ENCODE measurements at places on chromosomes 3 and 15.

- no peak for DNase-seq
Observed at GRCh38 chr3:57777774-57778173, 21.7 kb downstream of the SLMAP start.

GRCh38 chr3:192933779-192934460 is 16.3 kb upstream of the MB21D2 start:
- DNase-seq, result no peak

DNA sequence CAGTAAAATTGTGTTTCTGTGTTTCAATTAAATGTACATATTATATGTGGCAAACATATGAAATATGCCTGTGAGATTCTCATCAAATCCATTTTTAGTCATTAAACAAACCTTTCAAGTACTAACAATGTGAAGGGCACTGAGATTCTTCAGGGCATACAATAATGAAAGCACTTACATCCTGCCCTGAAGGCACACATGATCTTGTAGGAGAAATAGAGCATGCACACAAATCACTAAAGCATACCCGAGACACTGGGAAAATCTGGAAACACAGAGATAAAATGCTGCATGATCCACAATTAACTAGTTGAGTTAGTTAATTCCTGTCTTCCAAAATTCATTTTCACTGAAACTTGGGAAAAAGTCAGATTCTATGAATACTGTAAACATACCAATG is 810.5 kb upstream of the NECTIN3 start:
- no peak for DNase-seq

DNA sequence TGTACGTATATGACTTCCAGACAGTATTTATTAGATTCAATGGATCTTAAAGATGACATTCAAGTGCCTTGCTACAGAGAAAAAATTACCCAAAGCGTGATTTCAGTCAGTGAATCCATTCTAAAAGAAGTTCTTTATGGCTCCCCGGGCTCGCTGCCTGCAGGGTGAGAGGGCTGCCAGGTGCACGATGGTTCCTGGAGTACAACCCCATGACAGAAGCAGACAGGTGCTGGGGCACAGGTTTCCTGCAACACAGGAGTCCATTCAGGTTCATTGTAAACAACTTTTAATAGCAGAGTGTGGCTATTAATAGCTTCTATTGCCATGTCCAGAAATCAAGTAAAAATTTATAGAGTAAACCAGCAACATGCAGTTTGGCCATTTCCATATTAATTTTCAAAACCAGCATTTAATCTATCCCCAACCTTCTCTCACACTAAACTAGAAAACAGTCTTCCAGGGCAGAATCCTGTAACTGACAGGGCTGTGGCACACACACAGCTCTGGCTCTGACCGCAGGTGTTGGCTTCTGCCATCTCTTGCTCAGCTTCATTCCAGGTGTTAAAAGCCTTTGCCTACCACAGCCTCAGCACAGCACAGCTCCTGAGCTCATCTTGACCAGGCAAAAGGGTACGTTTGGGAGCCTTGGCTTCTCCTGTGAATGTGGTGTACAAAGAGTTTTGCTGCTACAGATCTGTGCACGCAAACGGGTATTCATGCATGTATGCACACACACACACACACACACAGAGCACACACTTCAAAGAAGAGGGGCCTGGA is 185.9 kb downstream of the MEX3B start:
- no peak for DNase-seq

GRCh38 chr15:91865486-91865885 is 12.0 kb downstream of the SLCO3A1 start:
- DNase-seq, result no peak

GRCh38 chr3:39038165-39038564 is 13.6 kb downstream of the SCN11A start:
- no peak for DNase-seq

DNA sequence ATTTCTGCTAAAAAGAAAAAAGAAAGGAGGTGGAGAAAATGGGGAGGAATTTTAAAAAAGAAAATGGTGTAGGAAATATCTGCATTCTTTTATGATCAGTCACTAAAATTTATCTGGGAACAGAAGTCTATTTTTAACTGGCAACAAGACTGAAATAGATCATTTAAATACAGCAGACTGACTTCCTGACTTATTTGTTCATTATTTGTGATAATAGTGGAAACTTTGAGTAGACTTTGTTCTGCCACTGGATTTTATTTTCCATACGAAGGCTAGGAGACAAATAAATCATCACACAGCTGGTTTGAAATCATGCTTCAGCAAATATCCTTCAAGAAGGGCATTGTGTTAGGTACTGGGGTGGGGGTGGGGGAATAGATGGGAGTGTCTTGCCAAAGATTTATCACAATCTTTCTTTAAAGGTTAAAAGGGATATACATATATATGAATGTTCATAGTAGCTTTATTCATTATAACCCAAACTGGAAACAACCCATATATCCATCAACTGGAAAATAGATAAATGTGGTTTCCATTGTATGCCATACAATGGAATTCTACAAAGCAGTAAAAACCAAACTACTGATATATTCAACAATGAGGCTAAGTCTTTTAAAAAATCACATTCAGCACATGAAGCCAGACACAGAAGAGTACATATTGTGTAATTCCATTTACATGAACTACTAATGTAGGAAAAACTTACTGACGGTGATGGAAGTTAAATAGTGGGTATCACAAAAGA is 4.7 kb upstream of the CLASP2 start:
- DNase-seq, result no peak

GRCh38 chr15:77866596-77867125 is 210.8 kb downstream of the TBC1D2B start:
- DNase-seq, result no peak

GRCh38 chr3:129611812-129612533 is 5.5 kb upstream of the PLXND1 start:
- DNase-seq, result peak; percentile 57

- DNase-seq, result no peak
Observed at GRCh38 chr3:184572633-184573270, 11.2 kb downstream of the EPHB3 start.

DNA sequence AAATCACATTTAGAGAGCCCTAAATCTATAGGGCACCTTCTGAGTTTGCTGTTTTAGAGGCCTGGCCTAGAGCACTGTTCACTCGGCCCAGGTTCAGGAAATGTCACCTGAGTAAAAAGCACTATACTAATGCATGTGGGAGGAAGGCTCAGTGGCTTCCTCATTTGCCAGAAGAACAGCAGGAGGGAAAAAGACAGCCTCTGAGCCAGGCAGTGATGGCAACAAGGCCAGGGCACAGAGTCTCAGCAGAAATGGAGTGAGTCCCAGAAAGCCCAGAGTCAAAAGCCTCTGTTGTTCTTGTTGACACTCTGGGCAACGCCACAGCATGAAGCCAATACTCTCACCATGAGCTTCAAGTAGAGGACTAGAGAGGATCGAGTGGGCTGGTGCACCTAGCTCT is 25.9 kb downstream of the LTF start:
- DNase-seq, result no peak

- DNase-seq, result no peak
Observed at GRCh38 chr15:92492551-92493115, 99.0 kb downstream of the ST8SIA2 start.

GRCh38 chr3:167700046-167700445 is 34.6 kb downstream of the PDCD10 start:
- DNase-seq, result no peak

GRCh38 chr3:169835533-169835932 is 22.8 kb upstream of the LRRC34 start:
- no peak for DNase-seq
